ENCODE measurements at places on chromosomes 6 and 20.
A peak's percentile ranks its signal among the peaks of the same experiment; 100 is the strongest.

- DNase-seq = no peak
Observed at GRCh38 chr6:138576313-138576712, 77.0 kb upstream of the NHSL1 start.

DNA sequence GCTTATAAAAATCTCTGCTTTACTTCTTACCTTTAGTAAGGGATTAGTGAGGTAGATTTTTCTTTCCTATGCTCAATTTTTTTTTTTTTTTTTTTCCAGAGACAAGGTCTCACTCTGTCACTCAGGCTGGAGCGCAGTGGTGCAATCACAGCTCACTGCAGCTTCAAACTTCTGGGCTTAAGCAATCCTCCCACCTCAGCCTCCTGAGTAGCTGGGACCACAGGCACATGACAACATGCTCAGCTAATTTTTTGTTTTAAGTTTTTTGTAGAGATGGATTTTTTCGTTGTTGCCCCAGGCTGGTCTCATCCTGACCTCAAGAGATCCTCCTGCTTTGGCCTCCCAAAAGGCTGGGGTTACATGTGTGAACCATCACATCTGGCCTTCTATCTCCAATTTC lies 58.9 kb upstream of the RREB1 start:
- DNase-seq = no peak

DNA sequence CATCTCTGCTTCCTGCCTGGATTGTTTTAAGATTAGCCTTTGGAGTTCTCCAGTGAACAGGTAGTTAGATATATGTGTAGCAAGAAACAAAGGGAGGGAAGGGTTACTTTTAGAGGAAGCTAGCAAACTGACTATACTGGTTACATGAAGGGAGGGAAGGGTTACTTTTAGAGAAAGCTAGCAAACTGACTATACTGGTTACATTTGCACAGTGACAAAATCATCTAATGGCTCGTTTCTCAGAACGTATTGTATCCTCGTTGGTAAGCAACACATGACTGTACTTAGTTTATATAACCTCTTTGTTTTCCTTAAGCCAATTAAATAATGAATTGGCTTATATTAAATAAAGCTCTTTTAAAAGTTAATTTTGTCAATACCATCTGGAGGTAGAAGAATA lies 540.9 kb downstream of the EPM2A start:
- no peak for DNase-seq

DNA sequence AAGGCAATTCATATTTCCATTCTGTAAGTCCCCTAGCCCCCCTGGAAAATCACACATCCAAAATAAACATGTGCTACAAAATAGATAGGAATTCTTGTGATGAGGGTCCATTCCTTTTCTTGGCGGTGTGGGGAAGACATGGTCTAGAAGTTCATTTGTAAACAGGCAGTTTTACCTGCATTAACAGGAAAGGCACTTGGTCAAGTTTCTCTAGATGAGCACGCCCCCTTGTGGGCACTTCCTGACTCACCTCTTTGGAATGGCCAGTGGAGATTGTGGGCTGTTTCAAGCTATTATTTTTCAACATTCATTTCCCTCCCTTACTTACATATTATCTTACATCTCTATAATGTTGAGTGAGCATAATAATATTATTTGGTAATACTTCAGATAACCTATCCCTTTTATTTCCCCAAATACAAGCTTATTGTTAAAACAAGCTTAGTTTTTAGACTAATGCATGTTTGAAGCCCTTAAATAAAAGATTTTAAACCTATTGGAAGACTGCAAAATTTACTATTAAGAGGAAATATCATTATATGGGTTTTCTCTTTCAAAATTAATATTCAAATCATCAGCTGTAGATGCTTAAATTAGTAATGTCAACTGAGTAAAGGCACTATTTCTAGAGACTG lies 92.1 kb downstream of the TASP1 start:
- DNase-seq = peak; percentile 30

DNA sequence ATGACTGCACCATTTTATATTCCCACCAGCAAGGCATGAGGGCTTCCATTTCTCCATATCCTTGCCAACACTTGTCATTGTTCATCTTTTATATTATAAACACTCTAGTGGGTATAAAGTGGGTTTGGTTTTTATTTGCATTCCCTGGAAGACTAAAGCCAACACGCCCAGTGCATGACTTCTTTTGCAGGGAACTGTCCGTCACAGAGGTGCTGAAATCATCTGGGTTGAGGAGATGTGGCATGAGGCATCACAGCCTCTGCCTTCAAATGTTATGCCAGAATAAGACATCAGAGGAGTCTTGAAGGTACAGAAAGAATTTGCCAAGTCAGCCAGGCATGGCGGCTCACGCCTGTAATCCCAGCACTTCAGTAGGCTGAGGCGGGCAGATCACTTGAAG lies 29.9 kb upstream of the FAM210B start:
- no peak for DNase-seq

DNA sequence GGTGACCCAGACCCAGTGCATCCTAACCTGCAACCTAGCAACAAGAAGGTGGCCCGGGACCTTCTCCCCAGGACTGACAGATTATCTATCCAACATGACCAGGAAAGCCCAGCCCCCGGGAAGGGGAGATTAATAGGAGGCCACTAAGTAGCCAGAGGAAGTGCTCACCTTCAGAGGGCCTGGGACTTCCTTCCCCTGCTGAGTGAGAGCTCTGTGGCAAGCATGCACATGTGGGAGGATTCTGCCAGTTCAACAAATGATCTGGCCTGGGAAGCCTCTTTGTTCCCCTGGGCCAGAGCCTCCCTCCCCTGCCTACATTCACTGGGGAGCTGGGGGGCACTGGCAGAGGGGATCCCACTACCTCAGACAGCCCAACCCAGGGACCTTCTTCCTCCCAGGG lies 39.6 kb downstream of the SHLD1 start:
- no peak for DNase-seq
